ENCODE measurements at places on chromosomes 1 and 21.

DNA sequence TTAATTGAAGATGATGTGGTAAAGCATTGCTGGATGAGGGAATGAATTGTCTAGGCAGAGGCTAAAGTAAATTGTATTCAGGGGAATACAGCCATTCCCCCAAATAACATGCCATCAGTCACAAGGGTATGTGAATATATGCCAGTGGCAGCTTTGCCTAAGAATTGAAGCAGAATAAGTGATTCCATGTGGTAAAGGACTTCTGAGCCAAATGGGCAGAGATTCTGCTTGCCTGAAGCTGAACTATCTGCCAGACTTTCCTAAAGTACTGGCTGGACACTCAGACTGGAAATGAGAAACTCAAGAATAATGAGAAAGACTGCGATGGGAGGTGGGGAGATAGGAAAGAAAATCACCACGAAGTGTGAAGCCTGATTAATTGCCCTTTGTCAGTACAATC lies 2.4 kb downstream of the LIX1L start:
- DNase-seq: no peak

- no peak for DNase-seq
Observed at GRCh38 chr1:11886986-11887665, 28.4 kb upstream of the NPPB start.

DNA sequence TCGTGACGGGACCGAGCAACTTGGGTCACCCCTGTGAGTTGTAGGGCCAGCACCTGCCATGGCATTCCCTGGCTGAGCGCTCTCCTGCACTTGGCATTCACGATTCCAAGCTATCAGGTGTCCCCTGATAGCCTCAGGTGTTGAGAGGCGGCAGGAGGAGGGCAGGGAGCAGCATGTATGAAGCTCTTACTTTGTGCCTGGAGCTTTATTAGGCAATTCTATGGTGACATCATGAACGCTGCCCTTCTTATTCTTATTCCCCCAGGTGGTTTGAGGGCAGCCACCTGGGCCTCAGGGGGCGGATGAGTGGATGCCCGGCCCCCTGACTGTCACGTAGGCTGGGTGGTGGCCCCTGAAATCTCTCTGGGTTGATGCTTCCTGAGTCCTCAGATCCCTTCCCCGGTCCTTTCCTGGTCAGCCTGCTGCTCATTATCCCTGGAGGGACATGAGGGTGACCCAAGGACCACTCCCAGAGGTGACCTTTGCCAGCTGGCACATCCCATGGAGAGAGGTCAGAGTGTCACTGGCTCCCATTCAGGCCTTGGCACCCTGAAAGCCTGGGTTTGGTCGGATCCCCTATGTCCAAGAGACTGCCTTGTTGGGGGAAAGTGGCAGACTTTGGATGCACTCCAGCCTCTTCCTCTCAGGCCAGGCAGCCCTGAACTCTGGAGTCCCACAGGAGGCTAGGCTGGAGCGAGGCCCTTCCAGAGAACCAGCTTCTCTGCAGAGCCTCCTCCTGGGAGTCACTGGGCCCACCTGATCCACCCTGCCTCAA lies 51.9 kb downstream of the SPSB1 start:
- no peak for DNase-seq

GRCh38 chr1:205975387-205975998 lies 27.7 kb downstream of the RAB7B start:
- DNase-seq: no peak

GRCh38 chr1:155591770-155592169 lies 18.2 kb upstream of the MSTO1 start:
- no peak for DNase-seq

DNA sequence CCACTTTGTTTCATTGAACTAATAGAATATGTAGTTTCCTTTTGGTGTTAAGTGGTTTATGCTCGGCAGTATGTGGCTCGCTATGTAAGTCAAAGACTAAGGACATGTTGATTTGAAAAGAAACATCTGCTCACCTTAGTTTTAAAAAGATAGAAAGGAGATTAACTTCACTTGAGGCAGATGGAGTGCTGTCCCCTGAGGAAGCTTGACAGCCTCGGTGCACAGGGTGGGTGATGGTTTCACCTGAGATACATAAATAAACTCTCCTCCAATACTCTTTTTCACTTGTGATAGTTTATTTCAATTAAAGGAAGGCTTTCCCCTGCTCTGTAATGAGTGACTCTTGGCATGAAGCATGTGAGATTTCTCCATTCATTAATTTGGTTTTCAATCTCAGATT lies 70.8 kb upstream of the FMN2 start:
- DNase-seq: no peak

DNA sequence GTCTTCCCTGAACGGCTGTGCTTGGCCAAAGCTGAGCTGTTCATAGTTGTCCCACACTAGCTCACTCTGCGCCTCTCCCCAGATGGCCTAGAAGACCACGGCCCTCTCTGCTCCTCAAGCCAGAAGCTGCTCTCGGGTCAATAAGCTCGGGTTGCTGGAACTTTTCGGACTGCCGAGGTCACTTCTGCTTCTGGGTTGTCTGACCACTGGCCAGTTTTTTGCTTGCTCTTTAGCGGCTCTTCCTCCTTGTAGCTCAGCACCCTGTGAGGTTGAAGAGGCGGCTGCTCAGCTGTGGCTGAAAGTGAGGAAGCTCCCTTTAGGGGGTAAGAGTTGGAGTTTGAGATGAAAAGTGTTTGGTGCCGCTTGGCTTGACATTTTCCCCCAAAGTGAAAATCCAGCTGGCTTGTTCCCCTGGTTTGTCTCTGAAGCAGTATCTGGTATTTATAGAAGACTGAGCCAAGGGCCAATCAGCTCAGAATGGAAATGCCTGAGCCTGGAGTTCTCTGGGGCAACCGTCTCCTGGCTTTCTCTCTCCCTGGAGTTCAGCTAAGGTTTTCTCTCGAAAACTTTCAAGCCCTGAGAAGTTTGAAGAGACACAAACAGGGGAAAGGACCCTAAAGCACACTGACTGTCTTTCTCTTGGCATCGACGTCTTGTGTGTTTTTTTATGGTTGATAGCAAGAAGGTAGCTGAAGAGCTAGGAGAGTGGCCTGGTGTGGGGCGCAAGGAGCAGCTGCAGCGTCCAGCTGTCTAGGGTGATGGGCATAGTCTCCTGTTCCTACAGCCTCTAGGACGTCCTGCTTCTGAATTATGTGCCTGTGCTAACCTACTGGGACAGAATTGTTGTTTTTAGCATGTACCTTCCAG lies 72.0 kb downstream of the SYT6 start:
- DNase-seq: no peak

DNA sequence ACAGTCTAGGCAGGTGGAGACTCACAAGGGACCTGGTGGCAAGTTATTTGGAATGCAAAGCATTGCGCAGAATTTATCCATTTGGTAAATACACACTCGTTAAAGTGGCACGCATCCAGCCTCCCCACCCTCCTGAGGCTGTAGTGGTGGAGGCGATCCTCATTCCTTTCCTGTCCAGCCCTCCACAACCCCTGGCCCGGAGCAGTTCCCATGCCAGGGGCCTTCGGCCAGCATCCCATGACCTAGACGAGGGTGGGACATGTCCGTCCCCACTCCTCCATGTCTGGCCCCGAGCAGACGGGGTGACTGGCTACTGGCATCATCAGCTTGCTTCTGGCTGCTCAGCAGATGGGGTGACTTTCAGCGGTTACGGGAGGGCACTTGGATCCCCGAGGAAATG lies 281.5 kb upstream of the VAMP3 start:
- no peak for DNase-seq

- no peak for DNase-seq
Observed at GRCh38 chr1:177798614-177799013, 171.2 kb downstream of the SEC16B start.

- no peak for DNase-seq
Observed at GRCh38 chr1:28921286-28921869, 7.0 kb downstream of the EPB41 start.

DNA sequence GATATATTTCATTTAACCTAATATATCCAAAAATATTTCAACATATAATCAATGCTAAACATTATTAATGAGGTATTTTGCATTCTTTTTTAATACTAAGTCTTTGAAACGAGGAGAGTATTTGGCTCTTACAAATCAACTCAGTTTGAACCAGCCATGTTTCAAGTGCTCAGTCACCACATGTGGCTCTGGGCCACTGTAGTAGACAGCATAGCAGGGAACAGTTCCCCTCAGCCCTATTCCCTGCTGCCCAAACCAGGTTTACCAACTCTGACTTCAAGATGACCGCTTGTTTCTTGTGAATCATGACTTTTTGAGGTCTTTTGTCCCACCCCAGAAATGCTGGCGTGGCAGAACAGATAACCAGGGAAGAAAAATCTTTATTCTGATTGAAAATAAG lies 5.7 kb downstream of the ZNF672 start:
- no peak for DNase-seq

GRCh38 chr1:226044514-226045101 lies 17.9 kb upstream of the H3-3A start:
- no peak for DNase-seq

GRCh38 chr21:30227633-30228404 lies 11.9 kb upstream of the CLDN8 start:
- DNase-seq: no peak

- DNase-seq: no peak
Observed at GRCh38 chr1:83905315-83905907, 93.5 kb downstream of the TTLL7 start.

- DNase-seq: no peak
Observed at GRCh38 chr1:228076796-228077430, 5.6 kb upstream of the ARF1 start.

- no peak for DNase-seq
Observed at GRCh38 chr1:189929501-189930099, 548.1 kb downstream of the BRINP3 start.

- no peak for DNase-seq
Observed at GRCh38 chr1:229716069-229716468, 90.0 kb downstream of the URB2 start.

- DNase-seq: no peak
Observed at GRCh38 chr1:219074084-219074728, 99.5 kb upstream of the LYPLAL1 start.

DNA sequence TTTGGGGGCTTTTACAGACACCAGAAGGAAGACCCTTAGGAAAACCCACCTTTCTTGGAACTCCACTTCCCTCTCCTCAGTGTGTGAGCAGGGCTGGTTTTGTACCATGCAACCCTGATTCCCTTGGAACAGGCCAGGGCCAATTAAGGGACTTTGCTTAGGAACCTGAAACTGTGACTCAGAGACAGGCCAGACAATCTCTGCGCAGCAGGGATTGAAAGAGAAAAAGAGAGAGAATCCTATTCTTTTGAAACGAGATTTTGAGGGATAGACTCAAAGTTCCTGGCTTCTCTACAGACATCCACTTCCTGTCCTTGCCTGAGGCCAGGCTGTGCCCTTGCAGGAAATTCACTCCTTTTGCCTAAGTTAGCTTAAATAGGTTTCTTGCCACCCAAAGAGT lies 23.1 kb upstream of the C1orf198 start:
- DNase-seq: no peak

GRCh38 chr1:212229654-212230053 lies 55.6 kb upstream of the PPP2R5A start:
- no peak for DNase-seq

DNA sequence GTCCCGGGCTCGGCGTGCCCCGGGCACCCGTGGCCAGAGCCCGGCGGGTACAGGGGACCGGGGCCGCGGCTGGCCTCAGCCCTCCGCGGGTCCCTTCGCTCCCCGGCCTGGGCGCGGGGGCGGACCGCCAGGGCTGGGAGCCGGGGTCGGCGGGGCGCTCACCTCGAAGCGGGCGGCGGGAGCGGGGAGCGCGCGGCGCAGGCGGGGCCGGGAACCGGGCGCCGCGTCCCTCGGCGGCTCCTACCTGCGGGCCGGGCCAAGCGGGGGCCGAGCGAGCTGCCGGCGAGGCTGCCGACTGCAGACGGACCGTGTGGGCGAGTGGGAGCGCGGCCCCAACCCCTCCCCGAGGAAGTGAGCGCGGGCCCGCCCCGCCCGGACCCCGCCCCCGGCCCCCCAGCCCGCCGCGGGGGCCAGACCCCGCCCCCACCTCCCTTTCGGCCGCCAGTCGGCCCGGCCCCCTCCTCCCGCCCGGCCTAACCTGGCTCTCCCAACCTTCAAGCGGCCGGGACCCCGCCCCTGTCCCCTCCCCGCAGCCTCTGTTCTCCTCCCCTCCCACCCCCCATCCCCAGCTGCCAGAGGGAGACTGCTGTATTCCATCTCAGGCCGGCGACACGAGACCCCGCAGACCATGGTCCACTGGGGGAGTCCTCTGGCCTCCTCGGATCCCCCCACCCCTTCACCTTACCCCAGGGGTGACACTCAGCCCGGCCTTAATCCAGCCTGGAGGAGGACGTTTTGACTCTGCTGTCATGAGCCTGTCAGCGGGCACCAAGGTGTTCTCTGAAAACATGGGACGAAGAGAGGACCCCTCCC lies at the start of gene FHL3:
Gene FHL3 (minus strand): TSS at position 320 of the 813 bp plus-strand sequence. CDS start 6,102 bp downstream, outside the sequence.
- DNase-seq: no peak

DNA sequence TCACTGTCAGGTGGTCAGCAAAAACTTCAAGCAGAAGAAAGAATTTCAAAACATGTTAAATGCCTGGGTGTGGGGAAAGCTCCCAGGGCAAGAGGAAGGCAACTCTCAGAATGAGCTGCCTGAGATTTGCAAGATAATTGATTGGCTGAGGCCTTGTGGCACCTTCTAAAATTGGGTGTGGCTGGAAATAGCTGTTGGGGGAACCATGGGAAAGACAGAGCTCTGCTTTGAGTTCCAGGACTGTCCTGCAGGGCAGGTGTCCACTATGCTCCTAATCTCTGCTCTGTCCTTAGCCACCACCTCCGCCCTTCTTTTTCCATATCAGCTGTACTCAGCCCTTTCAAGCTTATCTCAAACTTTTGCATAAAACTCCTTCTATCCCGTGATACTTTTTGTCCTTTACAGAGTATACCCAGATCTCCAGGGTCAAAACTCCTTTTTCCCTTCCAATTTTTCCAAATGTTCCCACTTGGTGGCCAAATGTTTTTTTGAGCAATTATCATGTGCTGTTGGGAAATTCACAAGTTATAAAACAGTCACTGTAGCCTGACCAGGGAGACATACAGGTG lies 23.8 kb upstream of the PPP2R5A start:
- DNase-seq: no peak

- DNase-seq: no peak
Observed at GRCh38 chr21:25960402-25960801, 210.2 kb downstream of the APP start.

GRCh38 chr1:59684698-59685097 lies 130.1 kb upstream of the HOOK1 start:
- DNase-seq: no peak

- DNase-seq: no peak
Observed at GRCh38 chr1:89975540-89976125, 19.3 kb upstream of the ZNF326 start.

DNA sequence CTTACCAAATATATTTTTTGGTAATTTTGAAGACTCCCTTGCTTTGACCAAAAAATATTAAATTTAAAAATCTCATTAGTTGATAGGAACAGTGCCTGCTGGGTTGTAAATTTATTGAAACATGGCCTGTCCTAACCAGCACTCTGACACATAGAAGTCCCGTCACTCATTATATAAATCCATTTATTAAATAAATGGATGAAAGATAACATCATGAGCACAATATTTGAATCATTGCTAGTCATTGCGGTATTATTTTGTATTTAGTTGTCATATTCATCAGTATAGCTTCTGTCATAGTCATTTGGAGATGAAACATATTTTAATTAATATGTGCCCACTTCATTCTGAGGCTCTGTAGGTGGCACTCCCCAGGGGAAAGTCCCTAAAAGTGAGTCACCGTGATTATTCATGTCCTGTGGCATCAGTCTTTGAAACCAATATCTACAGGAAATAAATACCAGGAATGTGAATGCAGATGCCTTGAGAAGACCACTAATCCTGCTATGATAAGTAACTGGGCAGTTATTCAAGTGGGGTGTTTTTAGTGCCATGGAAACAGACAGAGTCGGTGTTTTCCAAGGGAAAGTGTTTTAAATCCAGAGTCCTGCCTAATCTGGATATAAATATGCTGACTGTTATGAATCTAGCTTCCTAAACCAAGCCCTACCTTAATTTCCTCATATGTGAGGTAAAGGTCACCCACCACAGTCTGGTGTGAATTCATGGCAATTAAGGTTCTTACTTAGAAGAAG lies 302.0 kb downstream of the DUSP10 start:
- DNase-seq: no peak

Measured in bone marrow (tissue), 2 donors.